Osteoblast (primary cell): ENCODE measurements at places on chromosomes 12 and 14. TPM values are rescaled to one million over a fixed set of nuclear protein-coding genes. Genes with fewer than 3 reads are reported as not detected.

DNA sequence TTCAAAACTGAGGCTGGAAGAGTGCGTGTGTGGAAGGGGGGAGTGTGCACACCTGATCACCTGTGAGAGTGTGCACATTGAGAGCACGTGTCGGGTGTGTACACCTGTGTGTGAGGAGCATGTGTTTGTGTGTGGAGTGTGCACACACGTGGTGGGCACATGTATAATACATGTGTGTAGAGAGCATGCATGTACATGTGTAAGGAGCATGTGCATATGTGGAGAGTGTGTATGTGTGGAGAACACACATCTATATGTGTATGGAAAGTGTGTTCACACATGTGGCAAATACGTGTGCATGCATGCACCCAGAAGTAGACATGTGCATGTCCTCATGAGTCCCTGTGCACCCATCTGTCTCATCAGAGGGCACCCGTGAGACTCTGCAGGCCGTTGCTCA is 63.1 kb upstream of the GPR68 start:
- no peaks in the 10 kb centered on the region for H3K4me1 ChIP-seq
- H3K27ac ChIP-seq: no peak overlapping the region
- no peak for DNase-seq
- H3K36me3 ChIP-seq: no peaks in the 10 kb centered on the region
- H3K27me3 ChIP-seq: peaks cover 14% of the 10 kb centered on the region
- H3K4me3 ChIP-seq: no peak overlapping the region

DNA sequence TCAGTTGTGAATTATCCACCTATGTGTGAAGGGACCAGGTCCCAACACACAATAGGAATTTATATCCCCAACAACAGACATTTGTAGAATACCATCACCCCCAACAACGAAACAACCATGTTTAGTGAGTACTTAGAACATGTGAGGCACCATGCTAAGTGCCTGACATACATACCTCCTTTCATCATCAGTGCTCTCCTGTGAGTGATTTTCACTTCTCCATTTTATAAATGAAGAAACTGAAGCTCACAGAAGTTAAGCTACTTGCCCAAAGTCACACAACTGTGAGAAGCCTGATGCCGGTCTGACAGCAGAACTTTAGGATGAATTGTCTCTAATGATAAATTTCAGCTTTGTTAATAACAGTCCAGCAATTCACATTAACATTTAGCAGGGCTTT is 35.4 kb downstream of the SPTB start:
- peaks cover 79% of the 10 kb centered on the region for H3K27me3 ChIP-seq
- H3K36me3 ChIP-seq: no peaks in the 10 kb centered on the region
- DNase-seq: no peak
- H3K27ac ChIP-seq: no peak overlapping the region

The SCN8A gene
- total RNA-seq: 24.5 and 26.4 TPM in 2 replicates

The NANOG gene
- total RNA-seq: under 0.01 TPM in 1 of 2 replicates, not detected in the other

- H3K4me3 ChIP-seq: no peak overlapping the region
- H3K36me3 ChIP-seq: no peaks in the 10 kb centered on the region
- no peak for DNase-seq
- H3K27me3 ChIP-seq: no peaks in the 10 kb centered on the region
- H3K4me1 ChIP-seq: no peaks in the 10 kb centered on the region
These were observed 1957.4 kb upstream of the SEL1L start for GRCh38 chr14:83491091-83491490.

DNA sequence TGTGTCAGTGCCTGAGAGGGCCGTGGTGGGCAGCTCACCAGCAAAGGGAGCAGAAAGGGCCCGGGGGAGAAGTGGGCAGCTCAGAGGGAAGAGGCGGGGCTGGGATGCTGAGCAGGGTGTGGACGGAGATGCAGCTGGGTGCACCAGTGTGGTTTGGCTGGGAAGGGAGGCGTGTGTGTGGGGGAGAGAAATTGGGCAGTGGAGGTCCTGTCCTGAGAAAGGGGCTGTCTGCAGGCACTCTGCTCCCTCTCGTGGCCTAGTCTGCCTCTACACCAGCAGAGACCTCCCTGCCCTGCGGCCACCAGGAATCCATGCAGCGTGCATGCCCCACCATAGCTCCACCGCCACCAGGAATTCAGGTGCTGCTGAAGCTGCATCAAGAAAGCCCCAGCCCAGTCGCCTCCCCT is 6.4 kb downstream of the TMEM121 start:
- peak; percentile 97 for DNase-seq
- H3K36me3 ChIP-seq: no peaks in the 10 kb centered on the region
- H3K27ac ChIP-seq: no peak overlapping the region
- H3K4me1 ChIP-seq: peaks cover 2% of the 10 kb centered on the region
- peaks cover 10% of the 10 kb centered on the region for H3K27me3 ChIP-seq

- no peaks in the 10 kb centered on the region for H3K4me1 ChIP-seq
- H3K27me3 ChIP-seq: no peaks in the 10 kb centered on the region
- no peak overlapping the region for H3K27ac ChIP-seq
These were observed 3.7 kb upstream of the FAIM2 start for GRCh38 chr12:49907352-49907751.

The ALDH1L2 gene
- total RNA-seq: 55.4 and 63.9 TPM in 2 replicates
